ENCODE measurements at places on chromosomes 1 and 21. TPM values are rescaled to one million over a fixed set of nuclear protein-coding genes. Genes with fewer than 3 reads are reported as not detected.

The NTRK1 gene
- total RNA-seq: 0.92 TPM

The LRRC71 gene
- total RNA-seq: not detected

DNA sequence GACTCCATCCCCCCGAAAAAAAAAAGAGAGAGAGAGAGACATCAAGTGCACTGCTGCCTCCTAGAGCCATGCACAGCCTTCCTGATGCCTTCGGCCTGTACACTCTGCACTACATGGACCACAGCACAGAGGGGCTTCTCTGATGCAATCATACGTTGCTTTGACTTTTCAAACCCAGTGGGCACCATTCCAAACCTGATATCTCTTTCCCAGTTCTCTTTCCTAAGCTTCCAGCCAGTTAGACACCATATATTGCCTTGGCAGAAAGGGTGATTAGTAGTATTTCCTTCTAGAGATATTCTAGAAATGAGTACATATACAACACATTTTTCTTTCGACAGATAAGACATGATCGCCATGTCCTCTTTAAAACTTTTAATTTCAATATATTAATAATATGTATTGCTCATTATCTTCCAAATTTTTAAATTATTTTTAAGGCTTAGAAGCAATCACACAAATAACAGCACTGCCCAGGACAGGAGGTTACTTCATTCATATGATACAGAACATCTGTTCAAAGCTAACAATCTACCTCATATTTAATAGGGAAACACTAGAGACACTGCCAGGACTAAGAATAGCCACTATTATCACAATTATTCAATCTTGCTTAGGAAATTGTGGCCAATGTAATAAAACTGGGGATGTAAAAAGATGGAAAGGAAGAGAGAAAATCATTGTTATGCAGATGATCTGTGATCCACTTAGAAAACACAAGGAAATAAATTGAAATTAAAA, 9.9 kb downstream of the CLCA1 start:
- H3K4me3 ChIP-seq: no peak overlapping the region
- H3K36me3 ChIP-seq: no peaks in the 10 kb centered on the region
- H3K27me3 ChIP-seq: no peaks in the 10 kb centered on the region
- DNase-seq: no peak

DNA sequence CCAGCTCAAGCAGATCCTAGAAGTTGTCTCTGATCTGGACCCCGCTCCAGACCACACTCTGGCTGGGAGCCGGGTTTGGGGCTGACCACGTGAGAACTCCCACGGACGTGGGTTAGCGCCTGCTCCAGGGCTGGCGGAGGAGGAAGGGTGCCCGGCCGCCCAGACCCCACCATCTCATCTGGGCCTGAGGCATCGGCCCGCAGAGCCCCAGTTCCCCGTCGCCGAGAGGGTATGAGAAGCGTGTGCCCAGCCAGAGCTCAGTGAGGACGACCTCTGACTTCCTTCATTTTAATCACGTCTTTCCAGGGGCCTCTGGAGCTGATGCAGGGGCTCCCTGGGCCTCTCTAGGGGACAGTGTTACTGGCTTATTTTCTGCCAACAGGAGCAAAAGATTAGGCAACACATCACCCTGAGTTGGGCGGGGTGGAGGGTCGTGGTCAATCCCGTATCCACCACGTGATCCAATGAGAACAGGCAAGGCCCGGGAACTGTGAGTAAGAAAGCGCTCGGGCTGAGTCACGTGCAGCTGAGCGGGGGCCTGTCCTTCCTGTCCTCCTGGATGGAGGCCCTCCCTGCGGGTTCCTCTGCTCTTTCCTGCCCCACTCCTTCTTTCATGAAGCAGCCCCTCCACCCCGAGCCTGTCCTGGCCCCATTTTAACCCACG, 81.1 kb downstream of the SIK1 start:
- H3K27ac ChIP-seq: no peak overlapping the region
- no peaks in the 10 kb centered on the region for H3K36me3 ChIP-seq
- H3K4me1 ChIP-seq: peaks cover 17% of the 10 kb centered on the region
- no peak overlapping the region for H3K4me3 ChIP-seq
- no peaks in the 10 kb centered on the region for H3K27me3 ChIP-seq
- no peak for DNase-seq

All from psoas muscle (tissue), 8 donors.